Endothelial cell (in vitro differentiated cells): ENCODE measurements at places on chromosomes 1 and 21. TPM values are rescaled to one million over a fixed set of nuclear protein-coding genes. Genes with fewer than 3 reads are reported as not detected.

GRCh38 chr1:173297798-173298391 lies 90.8 kb upstream of the TNFSF4 start:
- DNase-seq = no peak

Gene BMP8B
- 0.10 TPM for total RNA-seq

GRCh38 chr1:227325156-227325555 lies 6.9 kb upstream of the CDC42BPA start:
- no peak for DNase-seq

DNA sequence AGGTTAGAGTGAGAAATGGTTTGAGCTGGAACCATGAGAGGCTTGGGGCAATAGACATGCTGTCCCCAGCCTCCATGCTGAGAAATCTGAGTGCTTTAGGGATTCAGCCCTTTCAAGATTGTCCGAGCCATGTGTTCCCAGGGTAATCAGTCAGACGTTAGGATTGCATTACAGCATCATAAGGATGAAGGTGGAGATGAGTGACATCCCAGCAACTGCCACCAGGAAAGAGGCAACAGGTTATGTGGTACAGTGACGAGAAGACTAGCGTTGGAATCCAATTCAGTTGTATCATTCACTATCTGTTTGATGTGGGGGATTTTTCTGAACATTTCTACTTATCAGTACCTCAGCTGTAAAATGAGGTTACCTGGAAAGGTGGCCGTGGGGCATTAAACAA lies 1.7 kb downstream of the CAMK1G start:
- no peak for DNase-seq

- DNase-seq = no peak
Observed at GRCh38 chr1:110593902-110594301, 12.3 kb downstream of the KCNA2 start.

DNA sequence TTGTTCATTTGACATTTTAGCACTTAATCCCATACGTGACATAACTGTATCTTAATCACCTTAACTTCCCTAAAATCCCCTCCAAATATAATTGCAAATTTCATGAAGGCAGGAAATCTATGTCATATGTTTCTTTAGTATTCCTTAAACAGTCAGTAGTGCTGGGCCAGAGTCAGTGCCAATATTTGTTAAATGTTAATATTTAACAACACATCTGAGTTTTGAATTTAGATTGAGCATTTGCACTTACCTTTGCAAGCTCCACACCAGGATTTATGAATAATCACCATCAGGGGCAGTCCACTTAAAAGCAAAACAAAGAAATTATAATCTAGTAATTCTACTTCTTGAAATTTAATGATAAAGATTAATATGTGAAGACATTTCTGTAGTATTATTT lies 5.3 kb downstream of the KTI12 start:
- no peak for DNase-seq

DNA sequence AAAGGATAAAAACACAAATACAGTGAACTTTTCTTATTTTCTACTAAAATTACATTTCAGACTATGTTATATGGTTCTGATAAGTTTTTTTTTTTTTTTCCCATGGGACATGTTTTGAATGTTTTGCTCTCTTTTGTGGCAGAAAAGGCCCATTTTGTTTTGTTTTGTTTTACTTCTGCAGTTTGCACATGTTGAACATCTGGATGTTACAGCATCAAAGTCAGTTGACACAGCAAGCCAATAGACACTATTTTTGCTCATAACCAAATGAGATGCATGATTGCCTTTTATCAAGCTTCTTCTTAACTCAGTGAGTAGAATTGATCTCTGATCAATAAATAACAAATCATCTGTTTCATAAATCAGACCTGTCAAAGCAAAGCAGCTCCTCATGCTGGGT lies 904.2 kb downstream of the ADGRL2 start:
- no peak for DNase-seq

GRCh38 chr1:31759298-31760023 lies 4.7 kb downstream of the ADGRB2 start:
- no peak for DNase-seq

DNA sequence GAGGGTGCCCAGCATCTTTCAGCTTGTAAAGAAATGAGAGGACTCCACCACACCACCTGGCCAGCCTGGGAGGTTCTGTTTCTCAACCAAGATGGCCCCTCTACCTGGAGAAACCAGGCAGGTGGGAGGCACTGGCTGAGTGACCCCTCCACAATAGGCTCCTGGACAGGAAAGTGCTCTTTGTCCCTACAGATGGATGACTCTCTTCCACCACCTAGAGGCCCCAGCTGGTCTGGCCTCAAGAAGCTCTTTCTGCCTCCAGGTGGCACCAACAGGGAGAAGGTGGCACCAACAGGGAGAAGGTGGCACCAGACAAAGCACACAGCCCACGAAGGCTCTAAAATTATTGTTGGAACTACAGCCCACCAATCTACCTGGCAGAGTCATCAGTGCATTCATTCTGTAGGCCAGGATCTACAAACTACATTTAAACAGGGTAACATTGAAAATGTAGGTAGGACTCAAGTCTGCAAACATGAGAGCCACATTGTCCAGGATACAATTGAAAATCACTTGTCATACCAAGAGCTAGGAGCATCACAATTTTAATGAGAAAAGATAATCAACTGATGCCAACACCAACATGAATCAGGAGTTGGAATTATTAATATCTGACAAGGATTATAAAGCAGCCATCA lies 14.4 kb downstream of the TMPRSS3 start:
- DNase-seq = peak; percentile 17

Gene GBP6
- 0.26 TPM for total RNA-seq

Gene SIM2
- total RNA-seq = 17.1 TPM

DNA sequence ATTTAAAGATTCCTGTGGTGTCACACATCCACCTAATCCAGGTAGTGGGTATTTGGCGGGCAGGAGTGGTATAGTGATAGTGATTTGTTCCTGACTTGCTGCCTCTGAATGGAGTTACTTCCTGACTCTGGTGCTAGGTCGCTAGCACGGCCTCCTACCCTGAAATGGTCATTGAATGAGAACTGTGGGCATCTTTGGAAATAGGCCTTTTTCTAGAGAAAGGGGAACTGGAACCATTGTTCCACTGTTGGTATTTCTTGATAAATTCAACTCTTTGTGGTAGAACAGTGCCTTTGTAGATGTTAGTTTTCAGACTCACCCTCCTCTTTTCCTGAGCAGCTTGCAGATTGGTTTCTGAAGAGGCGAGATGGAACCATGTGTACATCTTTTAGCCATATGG lies 1.5 kb downstream of the QSOX1 start:
- no peak for DNase-seq

GRCh38 chr1:67832737-67833601 lies at the start of gene GNG12:
GNG12 (minus strand) TSS chr1:67833467; CDS start chr1:67707686, 125,781 bp downstream.
- peak; percentile 69 for DNase-seq

- no peak for DNase-seq
Observed at GRCh38 chr21:31181082-31181750, 142.9 kb upstream of the KRTAP19-8 start.
